HL-60 (cell line): ENCODE measurements at places on chromosomes 5 and 9.
A peak's percentile ranks its signal among the peaks of the same experiment; 100 is the strongest.

DNA sequence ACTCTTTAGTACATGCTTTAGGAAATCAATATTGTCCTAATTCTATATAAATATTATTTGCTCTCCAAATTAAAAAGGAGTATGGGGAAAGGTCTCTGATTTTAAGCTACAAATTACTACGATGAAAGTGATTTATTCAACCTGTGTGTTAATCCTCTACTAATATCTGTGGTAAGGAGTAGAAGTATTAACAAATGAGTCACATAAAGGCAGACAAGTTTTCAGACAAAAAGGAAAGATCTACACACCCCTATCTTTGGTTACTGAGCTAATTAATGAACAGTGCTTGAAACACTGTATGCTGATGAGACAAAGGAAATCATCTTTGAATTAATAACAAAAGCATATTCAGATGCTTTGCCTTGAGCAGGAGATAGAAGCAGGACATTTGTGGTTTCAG lies 15.9 kb downstream of the LOX start:
- DNase-seq = no peak

GRCh38 chr9:37174247-37174646 lies 53.9 kb downstream of the ZCCHC7 start:
- no peak for DNase-seq

DNA sequence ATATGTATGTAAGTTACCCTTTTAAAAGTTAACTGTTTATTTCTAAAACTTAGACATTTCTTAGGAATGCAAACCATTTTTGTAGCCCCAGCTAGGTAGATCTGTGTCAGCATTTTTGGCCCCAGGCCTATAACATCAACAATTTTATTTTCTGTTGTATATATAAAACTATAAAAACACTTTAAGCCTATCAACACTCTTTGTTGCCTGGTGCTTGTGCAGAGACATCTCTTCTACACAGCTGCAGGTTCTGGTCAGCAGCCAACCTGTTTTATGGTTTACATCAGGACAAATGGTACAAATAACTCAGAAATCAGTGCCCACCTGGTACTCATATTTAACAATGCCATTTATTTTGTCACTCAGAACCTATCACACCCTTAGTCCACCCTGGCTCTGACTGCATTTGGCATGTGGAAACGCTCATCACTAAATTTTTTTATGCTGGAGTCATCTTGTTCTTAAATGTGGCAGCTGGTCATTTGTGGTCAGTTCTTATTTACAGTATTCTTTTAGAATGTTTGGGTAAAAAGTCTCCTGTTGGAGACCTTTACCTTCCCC lies 173.4 kb downstream of the DNAH5 start:
- DNase-seq = no peak

DNA sequence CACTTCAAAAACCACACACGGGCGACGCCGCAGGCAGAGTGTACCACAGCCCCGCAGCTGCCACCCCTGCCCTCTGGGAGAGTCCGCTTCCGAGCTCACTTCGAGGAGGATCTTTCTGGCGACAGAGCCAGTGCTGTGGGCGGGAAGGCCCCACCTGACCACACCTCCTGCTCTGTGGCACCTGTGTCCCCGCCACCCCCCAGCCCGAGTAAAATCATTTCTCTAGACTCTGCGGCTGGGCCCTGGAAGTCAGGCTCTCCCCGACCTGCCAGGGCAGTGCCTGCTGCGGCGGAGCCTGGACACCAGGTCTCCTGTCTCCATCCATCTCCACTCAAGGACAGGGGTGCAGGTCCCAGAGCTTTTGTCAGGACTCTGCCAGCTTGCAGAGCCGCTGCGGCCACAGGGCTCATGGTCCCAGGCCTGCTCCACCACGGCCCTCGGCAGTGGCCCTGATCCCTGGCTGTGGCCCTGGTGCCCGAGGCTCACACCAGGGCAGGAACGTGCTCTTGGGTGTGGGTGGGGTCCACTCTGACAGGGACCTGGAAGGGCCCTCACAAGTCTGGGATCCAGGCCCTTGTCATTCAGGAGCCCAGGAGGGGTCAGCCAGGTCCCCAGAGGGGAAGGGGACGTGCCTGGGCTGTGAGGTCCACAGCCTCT lies 20.9 kb upstream of the CAMSAP1 start:
- no peak for DNase-seq

GRCh38 chr9:87223392-87224246 lies 274.0 kb upstream of the DAPK1 start:
- DNase-seq = no peak

- no peak for DNase-seq
Observed at GRCh38 chr5:120779674-120780073, 315.6 kb downstream of the PRR16 start.

DNA sequence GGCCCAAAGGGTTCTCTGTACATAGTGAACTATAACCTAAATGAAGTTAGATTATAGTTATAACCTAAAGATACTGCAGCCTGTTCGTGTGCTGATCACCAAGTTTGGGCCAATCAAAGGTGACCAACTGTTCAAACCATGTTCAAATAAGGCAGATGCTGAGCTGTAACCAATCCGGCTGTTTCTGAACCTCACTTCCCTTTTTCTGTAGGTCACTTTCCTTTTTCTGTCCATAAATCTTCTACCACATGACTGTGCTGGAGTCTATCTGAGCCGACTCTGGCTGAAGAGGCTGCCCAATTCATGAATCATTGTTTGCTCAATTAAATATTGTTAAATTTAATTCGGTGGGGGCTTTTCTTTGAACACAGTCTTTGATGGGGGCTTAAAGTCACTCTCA lies 1920.2 kb downstream of the MAT2B start:
- DNase-seq = no peak

DNA sequence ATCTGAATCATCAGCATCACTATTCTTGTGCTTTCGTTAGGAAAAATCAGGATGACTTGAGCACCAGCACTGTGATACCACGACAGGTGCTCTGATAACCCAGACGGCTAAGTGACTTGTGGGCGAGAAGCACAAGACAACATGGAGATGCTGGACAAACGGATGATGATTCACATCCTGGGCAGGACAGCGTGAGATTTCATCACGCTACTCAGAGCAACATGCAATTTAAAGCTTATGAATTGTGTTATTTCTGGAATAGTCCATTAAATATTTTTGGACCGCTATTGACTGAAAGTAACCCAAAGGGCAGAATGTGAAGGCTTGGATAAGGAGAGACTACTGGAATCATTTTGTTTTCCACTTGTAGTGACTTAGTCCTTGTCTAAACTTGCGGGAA lies 114.8 kb upstream of the DAPK1 start:
- no peak for DNase-seq

DNA sequence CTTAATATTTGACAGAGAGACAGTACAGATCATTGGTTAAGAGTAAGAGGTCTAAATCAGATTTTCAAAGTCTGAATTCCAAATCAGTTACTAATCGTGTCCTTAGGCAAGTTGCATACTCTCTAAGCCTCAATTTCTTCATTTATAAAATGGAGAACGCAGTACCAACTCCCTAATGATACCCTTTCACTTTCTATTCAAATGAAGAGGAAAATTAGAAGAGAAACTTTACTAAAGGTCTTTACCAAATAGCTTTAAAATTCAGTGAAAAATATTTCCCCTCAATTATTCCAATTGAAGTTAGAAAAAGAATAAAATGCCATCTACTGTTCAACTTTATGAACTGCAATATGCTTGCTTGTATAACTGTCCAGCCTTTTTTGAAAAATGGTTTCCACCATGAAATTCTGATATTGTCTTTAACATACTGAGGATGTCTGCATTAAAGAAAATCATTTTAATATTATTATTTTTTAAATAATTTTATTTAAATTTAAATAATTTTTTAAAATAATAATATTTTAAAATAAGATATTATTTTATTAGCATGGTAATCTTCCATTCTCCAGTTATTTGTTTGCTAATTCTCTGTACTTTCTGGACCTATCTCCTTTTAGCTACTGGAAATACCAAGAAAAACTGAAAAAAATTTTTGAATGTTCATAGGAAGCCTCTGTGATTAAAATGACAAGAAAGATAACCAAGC lies 36.0 kb downstream of the POC5 start:
- DNase-seq = no peak

- peak; percentile 61 for DNase-seq
Observed at GRCh38 chr9:112831281-112831851, 59.3 kb downstream of the SLC46A2 start.

DNA sequence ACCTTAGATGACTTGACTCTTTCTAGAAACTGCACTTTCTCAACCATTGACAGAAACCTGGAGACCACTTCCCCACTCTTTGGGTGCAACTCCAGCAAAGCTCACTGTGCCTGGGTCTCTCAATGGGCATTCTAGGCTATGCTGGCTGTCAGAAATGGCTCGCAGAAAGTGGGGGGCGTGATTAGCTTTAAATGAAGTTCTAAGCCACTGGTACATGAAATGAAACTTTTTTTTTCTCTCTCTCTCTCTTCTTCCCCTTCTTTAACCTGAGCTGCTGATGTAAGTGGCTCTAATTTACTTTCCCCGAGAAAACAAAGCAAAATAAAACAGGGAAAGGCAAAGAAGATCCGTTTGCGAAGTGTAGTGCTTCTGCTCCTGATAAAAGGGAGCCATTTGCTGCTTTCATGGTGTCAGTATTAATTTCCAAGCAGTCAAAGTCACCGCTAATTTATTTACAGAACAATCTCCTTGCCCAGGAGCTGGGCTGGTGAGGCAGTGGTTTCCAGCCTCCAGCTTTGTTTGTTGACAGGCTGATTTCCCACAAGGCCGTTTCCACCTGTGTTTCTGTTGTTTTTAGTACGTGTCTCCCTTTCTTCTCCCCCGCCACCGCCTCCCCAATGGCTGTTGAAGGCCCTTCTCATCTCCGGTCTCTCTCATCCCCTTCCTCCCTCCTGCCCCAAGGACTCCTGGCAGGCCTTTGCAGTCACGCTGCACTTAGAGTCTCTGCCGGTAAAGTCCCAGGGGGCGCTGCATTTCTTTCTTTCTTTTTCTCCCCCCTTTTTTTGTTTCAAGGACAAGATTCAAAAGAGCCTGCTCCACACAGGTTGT lies 422.9 kb downstream of the EBF1 start:
- no peak for DNase-seq

DNA sequence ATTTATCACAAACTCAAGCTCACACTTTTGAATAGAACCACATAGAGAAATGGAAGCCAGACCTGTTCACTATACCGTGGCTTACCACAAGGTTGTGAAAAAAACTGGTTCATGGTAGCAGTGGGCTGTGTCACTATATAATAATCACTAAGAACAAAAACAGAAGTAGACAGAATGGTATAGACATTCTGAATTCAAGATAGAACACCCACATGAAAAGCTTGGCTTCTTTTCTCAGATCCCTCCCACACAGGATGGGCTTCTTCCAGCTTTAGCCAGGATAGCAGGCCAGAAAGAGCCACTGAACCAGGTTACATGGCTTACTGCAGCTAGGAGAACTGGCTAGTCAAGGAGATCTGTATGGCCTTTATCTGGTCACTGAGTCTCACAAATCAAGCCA lies 6.1 kb upstream of the NRG2 start:
- DNase-seq = no peak

- DNase-seq = no peak
Observed at GRCh38 chr9:133173056-133173455, 9.3 kb upstream of the GBGT1 start.

GRCh38 chr9:114487607-114488300 lies 17.5 kb downstream of the WHRN start:
- DNase-seq = peak; percentile 62

DNA sequence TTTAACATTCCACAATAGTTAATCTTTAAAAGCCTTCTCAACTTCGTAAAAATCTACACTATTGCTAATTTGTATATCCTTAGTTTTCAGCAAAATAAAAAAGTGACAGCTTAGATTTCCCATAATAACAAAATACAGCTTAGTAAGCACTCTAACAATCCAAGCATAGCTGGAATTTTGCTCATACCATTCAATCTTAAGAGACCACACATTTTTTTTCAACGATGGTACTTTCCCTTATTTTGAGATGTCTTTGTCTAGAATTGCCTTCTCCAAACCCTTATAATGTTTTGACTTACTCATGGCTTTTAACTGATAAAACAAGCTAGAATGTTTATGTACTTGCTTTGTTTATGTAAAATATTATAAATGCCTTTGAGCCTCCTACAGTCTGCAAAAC lies 65.6 kb downstream of the HOMER1 start:
- no peak for DNase-seq

- no peak for DNase-seq
Observed at GRCh38 chr5:111364992-111365391, 140.8 kb downstream of the CAMK4 start.

GRCh38 chr5:128765448-128766061 lies 199.7 kb upstream of the SLC27A6 start:
- no peak for DNase-seq

DNA sequence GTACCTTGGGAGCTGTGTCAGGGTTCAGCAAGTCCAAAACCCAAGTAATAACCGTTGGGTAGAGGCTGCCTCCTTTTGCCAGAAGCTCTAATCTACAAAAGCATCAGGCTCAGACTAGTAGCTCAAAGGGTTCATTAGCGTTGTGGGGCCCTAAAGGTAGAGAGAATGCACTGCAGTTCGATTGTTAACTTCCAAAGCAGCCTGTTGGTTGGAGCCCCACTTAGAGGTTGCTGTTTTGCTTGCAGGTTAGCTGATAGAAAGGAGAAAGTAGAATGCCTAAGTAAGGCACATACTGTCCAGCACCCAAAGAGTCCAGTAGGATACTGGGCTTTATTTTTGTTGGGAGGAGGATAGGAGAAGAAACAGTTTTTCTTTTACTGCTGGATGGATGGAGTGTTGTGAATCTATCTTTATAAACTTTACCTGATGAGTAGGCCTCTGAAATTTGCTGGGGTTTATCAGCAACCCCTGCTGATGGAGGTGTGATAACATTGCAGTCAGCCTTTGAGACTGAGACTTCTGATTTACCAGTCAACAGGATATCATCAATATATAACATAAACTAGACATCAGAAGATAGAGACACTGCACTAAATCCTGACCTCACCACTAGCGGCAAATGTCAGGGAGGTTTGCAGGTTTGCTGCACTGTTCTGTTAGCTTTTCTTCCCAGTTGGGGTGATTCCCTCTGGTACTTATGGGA lies 34.8 kb downstream of the ZNF131 start:
- no peak for DNase-seq

- no peak for DNase-seq
Observed at GRCh38 chr9:2181792-2182191, 166.6 kb downstream of the SMARCA2 start.

- no peak for DNase-seq
Observed at GRCh38 chr9:69465473-69465872, 140.5 kb downstream of the ENTREP1 start.

DNA sequence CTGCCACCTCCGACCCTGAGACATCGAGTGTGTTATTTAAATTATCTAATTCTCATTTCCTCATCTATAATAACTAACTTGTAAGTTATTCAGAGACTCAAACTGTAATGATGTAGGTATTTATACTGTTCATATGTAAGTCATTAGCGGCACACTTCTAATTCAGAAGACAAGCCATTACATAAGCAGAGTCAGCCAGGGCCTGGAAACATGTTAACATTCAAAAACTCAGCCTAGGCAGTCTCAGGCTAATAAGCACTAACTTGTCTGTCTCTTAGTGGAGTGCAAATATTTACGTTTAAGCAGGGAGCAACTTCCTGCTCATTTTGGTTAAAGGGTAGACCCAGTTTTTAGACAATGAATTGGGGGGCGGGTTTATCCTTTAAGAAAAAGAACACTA lies 598.4 kb downstream of the ACTL7B start:
- no peak for DNase-seq
